ENCODE measurements at places on chromosomes 4 and X.

GRCh38 chr4:67762086-67762485 lies 7.9 kb upstream of the GNRHR start:
- DNase-seq, result peak; percentile 9

GRCh38 chr4:39976141-39976944 lies 1.4 kb downstream of the PDS5A start:
- peak; percentile 81 for DNase-seq

DNA sequence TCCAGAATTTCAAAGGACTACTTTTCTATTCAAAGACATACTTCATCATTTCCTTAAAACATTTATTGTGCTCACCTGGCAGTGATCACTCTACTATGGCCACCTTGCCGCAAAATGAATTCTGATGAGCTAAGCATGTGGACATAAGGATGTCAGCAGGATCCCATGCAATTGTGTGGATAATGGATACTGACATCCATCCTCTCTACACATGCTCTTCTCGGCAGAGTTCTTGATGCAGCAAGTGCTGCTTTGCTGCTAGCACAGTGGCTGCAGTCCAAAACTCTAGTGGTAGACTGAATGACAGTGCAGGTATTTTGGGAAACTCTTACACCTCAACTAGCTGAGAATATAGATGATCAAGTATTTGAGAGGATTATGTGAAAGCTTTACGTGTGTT lies 168.0 kb downstream of the BANK1 start:
- DNase-seq, result no peak

DNA sequence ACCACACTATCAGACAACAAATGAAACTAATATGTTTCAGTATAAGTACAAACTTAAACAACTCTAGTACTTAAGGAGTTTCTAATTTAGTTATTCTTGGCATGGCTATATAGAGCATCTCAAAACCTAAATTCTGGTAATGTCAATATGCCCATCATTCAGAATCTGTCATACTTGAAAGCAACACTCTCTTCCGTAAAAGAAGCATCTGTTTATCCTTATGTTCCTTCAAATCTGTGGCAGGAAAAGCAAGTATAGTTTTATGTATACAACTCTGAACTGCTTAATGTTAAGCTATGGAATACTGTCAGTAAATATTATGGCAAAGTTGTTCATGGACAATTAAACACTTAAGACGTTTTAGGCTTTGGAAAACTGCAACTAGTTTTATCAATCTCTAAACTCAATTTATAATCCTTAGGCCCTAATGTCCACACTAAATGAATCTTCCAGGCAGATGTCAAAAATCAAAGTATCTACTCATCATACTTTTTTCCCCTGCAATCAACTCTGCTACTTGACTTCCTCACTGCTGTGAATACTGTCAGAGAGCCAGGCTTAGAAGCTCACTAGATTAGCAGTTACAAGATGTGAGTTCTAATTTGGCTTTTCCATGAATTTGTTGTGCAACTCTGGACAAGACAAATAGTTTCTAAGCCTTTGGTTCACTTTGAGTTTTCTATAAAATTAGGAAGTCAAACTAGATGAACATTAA lies 109.4 kb downstream of the SCLT1 start:
- no peak for DNase-seq

DNA sequence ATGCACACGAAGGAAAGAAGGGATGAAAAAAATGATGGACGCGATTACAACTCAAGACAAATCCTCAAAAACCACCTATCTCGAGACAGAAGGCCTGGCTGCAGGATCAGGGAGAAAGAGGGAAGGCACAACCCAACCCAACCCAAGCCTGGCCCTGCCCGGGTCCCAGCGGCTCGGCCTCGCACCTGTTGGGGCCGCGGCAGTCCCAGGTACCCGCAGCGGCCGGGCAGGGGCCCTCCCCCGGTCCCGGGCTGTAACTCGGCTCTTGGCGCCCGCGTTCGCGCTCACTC lies 464 bp downstream of the RASGEF1B start:
- no peak for DNase-seq

DNA sequence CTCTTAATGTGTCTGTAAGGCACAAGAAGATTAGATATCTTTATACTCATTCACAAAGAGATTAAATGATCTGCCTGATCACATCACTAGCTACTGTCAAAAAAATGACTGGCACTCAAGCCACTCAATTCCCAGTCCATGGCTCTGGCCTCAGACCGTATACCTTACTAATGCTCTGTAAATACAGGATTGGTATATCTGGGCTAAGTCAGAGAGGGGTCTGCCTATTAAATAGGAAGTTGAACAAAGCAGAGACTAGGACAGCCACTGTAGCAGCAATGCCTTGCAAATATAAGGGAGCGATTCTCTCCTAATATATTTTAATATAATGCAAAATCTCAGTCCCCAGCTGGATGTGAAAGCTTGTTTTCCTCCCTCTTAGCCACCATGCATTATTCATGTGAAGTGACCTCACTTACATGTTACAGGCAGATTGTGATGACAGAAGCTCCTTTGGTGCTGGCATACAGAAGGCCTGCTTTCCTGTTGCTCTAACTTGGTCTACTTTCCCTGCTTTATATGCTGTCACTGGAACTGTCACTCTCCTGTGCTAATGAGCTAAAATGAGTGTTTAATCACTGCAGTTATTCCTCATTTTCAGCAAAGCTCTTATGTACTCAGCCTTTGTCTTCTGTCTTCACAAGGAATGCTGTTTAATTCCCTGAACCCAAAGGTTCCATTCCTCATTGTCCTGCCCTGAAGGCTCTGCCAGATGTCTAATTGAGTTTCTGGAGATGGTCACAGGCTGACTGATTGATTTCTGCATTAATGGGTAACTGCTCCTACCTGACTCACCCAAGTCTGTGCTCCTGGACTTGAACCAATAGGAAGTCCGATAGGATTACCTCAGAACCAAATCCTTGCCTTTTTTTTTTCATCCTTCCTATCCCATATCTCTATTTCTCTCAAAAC lies 578.2 kb downstream of the KLHL13 start:
- DNase-seq, result no peak

- no peak for DNase-seq
These were observed 22.6 kb downstream of the HAUS3 start for GRCh38 chr4:2219233-2219760.

DNA sequence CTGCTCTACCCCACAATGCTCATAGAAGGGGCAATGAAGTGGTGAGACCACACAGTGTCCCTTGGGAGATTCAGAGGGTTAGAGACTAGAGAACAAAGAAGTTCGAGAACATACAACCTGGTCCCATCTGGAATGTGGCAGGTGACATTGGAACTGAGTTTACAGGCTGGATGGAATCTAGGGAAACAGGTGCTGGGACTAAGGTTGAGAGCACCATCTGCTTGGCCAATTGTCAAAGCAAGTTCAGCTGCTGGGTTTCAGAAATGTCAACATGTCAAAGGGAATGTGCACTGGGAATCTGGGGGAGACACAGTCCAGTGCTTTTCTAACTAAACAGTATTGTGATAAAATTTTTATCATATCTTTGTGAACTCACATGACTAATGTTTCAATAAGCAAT lies 15.9 kb upstream of the FAM13A start:
- DNase-seq, result no peak

GRCh38 chr4:24980064-24980690 lies 50.6 kb downstream of the LGI2 start:
- peak; percentile 76 for DNase-seq

GRCh38 chr4:108758498-108758897 lies 4.4 kb downstream of the ETNPPL start:
- no peak for DNase-seq

DNA sequence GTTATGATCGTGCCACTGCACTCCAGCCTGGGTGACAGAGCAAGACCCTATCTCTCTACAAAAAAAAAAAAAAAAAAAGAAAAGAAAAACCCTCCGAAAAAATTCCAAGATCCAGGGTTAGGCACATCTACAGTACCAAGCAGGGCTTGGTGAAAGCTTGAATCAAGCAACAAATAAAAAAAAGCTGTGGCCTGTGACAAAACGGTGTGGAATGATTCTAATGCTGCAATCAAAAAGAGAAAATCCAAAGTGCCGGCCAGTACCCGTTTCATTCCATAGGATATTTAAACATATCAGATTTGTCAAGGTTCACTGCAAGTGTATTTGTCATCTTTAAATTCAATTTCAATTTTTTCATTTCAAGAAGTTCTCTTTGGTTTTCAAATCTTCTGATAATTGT lies 20.5 kb downstream of the RWDD4 start:
- peak; percentile 56 for DNase-seq

DNA sequence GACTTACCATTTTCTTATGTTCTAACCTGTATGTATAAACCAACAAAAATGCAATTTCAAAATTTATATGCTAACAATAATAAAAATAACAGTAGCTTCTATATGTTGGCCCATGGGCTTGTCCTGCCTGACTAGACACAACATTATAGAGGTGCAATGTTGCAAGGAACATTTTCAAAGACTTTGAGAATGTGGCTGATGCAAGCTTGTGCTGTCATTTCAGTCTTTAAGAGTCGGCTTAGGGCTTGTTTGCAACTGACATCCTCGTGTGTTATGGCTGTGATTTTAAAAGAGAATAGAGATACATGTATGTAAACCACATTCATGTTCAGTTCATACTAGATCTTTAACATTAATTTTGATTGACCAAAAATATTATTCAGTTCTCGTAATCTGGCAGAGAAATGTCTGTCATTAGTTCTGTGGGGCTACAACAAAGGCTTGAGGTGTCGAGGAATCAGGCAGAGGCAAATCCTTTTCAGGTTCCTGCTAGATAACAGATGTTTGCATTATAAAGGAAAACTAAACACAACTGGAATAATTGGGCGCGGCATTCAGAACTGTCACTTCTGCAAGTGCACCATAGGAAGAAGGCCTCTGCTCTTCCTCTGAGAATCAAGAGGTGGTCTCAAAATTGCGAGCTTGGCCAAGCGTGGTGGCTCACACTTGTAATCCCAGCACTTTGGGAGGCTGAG lies 13.1 kb downstream of the TMSB4X start:
- no peak for DNase-seq

GRCh38 chr4:161167539-161167938 lies 996.3 kb downstream of the FSTL5 start:
- no peak for DNase-seq

DNA sequence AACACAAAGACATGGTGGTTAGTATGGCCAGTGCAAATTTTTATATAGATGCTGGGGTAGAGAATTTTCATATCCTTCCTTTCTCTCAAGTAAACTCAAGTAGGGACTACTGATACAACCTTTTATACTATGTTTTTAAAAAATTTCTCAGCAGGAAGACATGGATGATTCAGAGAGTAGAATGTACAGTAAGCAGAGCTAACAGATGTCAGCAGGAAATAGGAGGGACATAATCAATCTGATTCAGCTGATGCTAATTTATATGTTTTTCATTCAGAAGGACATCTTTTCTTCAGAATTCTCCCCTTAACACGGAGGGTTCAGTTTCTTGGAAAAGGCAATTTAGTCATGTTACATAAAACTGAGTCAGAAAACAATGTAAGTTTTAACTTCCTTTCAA lies 95.4 kb downstream of the GRIA2 start:
- peak; percentile 4 for DNase-seq

DNA sequence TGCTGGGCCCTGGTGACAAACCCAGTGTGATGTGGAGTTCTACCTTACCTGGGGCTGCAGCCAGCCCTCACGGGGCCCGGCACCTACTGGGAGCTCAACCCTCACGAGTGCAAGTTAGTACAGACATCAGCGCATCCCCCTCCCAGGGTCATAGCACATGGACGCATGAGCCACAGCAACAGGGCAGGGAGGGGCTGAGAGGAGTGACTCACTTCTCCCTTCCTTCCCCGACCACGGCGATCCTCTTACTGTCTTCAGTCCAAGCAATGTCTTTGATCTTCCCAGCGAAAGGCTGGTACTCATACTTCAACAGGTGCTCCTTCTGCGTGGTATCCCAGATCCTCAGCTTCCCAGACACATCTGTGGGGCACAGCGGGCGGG lies 17.8 kb downstream of the WDR1 start:
- peak; percentile 73 for DNase-seq

- DNase-seq, result no peak
These were observed 39.3 kb downstream of the SLAIN2 start for GRCh38 chr4:48380583-48381167.
